ENCODE measurements at places on chromosomes 6 and 20. TPM values are rescaled to one million over a fixed set of nuclear protein-coding genes. Genes with fewer than 3 reads are reported as not detected.

FAM209B gene
- total RNA-seq: 0.52 TPM

FAM83D gene
- 311 TPM for total RNA-seq

BEND3 gene
- total RNA-seq: 1.7 TPM

GRCh38 chr20:57470212-57470522 lies 54.8 kb downstream of the CTCFL start:
- H3K4me3 ChIP-seq: no peak overlapping the region
- H3K4me1 ChIP-seq: peaks cover 92% of the 10 kb centered on the region
- no peaks in the 10 kb centered on the region for H3K27me3 ChIP-seq
- no peak for DNase-seq
- no peaks in the 10 kb centered on the region for H3K36me3 ChIP-seq
- peak overlapping the region; percentile 71 for H3K27ac ChIP-seq

- no peak overlapping the region for H3K4me3 ChIP-seq
- no peaks in the 10 kb centered on the region for H3K4me1 ChIP-seq
- no peaks in the 10 kb centered on the region for H3K27me3 ChIP-seq
- no peak overlapping the region for H3K27ac ChIP-seq
- H3K36me3 ChIP-seq: no peaks in the 10 kb centered on the region
These were observed 249.1 kb upstream of the PREP start for GRCh38 chr6:105651969-105652368.

DNA sequence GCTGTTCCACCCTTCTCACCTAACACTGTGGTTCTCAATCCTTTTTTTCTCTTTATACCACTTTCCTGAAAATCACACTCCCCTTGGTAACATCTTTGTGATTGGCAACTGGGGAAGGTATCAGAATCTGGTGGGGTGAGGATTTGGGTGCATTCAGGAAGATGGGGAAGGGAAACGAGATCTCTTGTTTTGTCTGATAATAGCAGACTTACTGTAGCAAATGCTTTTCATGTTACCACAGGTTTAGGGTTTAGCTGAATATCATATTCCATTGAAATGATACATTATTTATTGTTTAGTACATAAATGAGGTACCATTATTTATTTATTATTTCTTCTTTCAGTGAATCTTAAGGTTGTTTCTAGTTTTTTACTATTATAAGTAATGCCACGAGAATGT lies 100.8 kb downstream of the RTN4IP1 start:
- H3K4me1 ChIP-seq: no peaks in the 10 kb centered on the region
- peaks cover 6% of the 10 kb centered on the region for H3K36me3 ChIP-seq
- H3K4me3 ChIP-seq: no peak overlapping the region
- DNase-seq: no peak
- H3K27me3 ChIP-seq: no peaks in the 10 kb centered on the region

DNA sequence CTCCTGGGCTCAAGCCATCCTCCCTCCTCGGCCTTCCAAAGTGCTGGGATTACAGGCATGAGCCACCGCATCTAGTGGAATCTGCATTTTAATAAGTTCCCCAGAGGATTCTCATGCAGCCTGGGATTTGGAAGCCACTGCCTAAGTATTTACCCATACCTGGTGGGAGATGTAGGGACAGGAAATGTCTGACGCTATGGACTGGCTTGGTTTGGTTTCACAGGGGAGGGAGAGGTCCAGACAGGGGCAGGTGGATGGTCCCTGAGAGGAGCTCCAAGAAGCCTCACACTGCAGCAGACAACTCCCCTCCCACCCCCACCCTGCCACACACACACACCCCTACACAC lies 4.4 kb downstream of the VSTM2L start:
- H3K27ac ChIP-seq: no peak overlapping the region
- peaks cover 33% of the 10 kb centered on the region for H3K27me3 ChIP-seq
- no peak for DNase-seq
- no peaks in the 10 kb centered on the region for H3K36me3 ChIP-seq
- H3K4me1 ChIP-seq: peaks cover 63% of the 10 kb centered on the region
- no peak overlapping the region for H3K4me3 ChIP-seq

- peaks cover under 1% of the 10 kb centered on the region for H3K36me3 ChIP-seq
- H3K27me3 ChIP-seq: no peaks in the 10 kb centered on the region
- H3K27ac ChIP-seq: peak within 1 kb of the TSS; percentile 81
- H3K4me1 ChIP-seq: peaks cover 31% of the 10 kb centered on the region
- peak; percentile 98 for DNase-seq
These were observed at the start of gene SNRNP48 for GRCh38 chr6:7589949-7590917. TSS of gene SNRNP48 (plus strand) at chr6:7590198. CDS start at chr6:7590258, 60 bp downstream.

GRCh38 chr20:9928281-9928737 lies 89.4 kb upstream of the PAK5 start:
- no peak overlapping the region for H3K27ac ChIP-seq
- H3K36me3 ChIP-seq: no peaks in the 10 kb centered on the region
- H3K4me3 ChIP-seq: no peak overlapping the region
- H3K27me3 ChIP-seq: no peaks in the 10 kb centered on the region

- no peaks in the 10 kb centered on the region for H3K36me3 ChIP-seq
- DNase-seq: no peak
- H3K27me3 ChIP-seq: no peaks in the 10 kb centered on the region
- H3K4me3 ChIP-seq: no peak overlapping the region
These were observed 18.3 kb upstream of the CITED2 start for GRCh38 chr6:139392794-139393193.

DNA sequence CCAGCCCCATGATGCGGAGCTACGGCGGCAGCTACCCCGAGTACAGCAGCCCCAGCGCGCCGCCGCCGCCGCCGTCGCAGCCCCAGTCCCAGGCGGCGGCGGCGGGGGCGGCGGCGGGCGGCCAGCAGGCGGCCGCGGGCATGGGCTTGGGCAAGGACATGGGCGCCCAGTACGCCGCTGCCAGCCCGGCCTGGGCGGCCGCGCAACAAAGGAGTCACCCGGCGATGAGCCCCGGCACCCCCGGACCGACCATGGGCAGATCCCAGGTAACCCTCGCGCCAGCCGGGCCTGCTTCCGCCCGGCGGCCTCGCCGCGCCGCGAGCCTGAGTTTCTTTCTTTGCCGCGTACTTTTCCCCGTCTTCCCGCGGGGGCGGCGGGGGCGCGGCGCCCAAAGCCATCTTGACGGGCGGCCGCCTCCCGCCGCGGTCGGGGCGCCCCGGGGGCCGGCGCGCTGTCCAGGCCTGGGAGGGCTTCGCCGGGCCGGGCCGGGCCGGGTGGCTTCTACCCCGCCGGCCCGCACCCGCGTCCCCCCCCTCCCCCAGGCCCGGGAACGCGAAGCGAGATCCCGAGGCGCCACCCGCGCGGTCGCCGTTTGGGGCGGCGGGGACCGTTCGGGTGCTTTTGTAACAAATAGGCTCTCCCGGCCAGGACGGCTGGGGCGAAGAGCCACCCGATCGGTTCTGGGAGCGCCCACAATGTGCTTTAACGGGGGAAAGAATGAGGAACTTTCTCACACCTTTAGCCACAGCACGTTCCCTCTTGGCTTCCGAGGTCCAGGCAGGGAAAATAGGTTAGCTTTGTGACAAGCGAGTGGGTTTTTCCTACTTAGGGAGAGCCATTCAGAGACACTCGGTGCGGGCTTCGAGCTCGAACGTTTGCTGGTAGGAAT lies 2.3 kb downstream of the ARID1B start:
- H3K4me3 ChIP-seq: peak overlapping the region; percentile 94
- H3K4me1 ChIP-seq: peaks cover 61% of the 10 kb centered on the region
- DNase-seq: no peak
- H3K27me3 ChIP-seq: no peaks in the 10 kb centered on the region
- H3K36me3 ChIP-seq: no peaks in the 10 kb centered on the region

DNA sequence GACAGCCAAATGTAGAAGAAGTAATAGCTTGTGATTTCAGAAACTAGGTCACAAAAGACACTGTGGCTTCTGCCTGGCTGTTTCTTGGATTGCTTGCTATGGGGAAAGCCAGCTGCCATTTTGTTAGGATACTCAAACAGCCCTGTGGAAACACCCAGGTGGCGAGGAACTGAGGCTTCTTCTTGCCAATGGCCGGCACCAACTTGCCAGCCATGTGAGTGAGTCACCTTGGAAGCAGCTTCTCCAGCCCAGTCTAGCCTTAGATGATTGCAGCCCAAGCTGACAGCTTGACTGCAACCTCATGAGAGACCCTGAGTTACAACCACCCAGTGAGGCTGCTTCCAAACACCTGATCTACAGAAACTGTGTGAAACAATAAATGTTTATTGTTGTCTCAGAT lies 11.9 kb upstream of the KIAA1755 start:
- no peak for DNase-seq
- H3K4me3 ChIP-seq: no peak overlapping the region
- peak overlapping the region; percentile 16 for H3K27ac ChIP-seq

- H3K4me3 ChIP-seq: peak overlapping the region; percentile 97
- no peaks in the 10 kb centered on the region for H3K27me3 ChIP-seq
- peak; percentile 92 for DNase-seq
- H3K4me1 ChIP-seq: peaks cover 60% of the 10 kb centered on the region
- H3K36me3 ChIP-seq: no peaks in the 10 kb centered on the region
- H3K27ac ChIP-seq: peak overlapping the region; percentile 93
These were observed 632 bp downstream of the PCMT1 start for GRCh38 chr6:149750136-149750609.

DNA sequence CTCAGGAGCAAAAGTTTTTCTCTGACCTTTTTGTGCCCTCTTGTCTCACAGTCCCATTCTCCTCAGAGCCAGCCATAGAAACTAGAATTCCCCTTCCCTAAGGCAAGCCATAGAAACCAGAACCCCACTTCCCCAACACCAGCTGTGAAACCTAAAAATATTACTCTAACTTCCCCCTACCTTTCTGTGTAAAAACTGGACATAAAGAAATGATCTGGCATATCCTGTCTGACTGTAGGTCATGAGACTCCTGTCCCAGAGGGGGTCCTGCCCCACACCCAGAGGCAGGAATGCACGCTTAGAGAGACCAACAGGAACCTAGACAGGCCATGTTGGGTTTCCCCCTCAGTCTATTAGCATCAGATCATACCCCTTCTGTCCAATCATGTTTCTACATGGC lies 140.6 kb upstream of the SLC22A16 start:
- no peaks in the 10 kb centered on the region for H3K27me3 ChIP-seq
- H3K4me3 ChIP-seq: no peak overlapping the region
- no peak overlapping the region for H3K27ac ChIP-seq
- H3K36me3 ChIP-seq: peaks cover 28% of the 10 kb centered on the region
- H3K4me1 ChIP-seq: peaks cover 6% of the 10 kb centered on the region
- no peak for DNase-seq

GRCh38 chr6:156455847-156456246 lies 321.3 kb upstream of the ARID1B start:
- no peaks in the 10 kb centered on the region for H3K36me3 ChIP-seq
- H3K27ac ChIP-seq: no peak overlapping the region
- H3K27me3 ChIP-seq: no peaks in the 10 kb centered on the region
- H3K4me1 ChIP-seq: no peaks in the 10 kb centered on the region
- no peak overlapping the region for H3K4me3 ChIP-seq

DNA sequence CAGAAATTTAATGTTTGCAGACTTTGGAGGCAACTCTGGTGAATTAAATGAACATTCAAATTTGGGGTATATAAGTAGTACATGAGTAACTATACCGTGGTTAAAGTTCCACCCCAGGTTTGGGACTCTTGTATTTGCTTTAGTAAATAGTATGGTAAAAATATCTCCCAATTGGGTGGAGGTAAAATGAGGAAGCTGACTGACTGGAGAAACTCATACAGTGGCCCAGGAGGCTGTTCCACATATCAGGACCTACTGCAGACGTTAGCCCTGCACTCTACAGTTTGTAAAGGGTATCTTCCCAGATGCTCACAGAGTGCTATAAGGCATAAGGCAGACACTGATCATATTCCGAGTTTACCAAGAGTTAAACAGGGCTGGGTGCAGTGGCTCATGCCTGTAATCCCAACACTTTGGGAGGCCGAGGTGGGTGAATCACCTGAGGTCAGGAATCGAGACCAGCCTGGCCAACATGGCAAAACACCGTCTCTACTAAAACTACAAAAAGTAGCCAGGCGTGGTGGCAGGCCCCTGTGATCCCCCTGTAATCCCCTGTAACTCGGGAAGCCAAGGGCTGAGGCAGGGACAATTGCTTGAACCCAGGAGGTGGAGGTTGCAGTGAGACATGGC lies 53.7 kb downstream of the CPXM1 start:
- no peaks in the 10 kb centered on the region for H3K36me3 ChIP-seq
- peaks cover 7% of the 10 kb centered on the region for H3K27me3 ChIP-seq
- no peak overlapping the region for H3K4me3 ChIP-seq
- peak; percentile 83 for DNase-seq
- H3K4me1 ChIP-seq: peaks cover 28% of the 10 kb centered on the region
- no peak overlapping the region for H3K27ac ChIP-seq

- no peaks in the 10 kb centered on the region for H3K27me3 ChIP-seq
- no peaks in the 10 kb centered on the region for H3K36me3 ChIP-seq
- no peak for DNase-seq
- H3K4me1 ChIP-seq: no peaks in the 10 kb centered on the region
- H3K27ac ChIP-seq: no peak overlapping the region
- no peak overlapping the region for H3K4me3 ChIP-seq
These were observed 64.9 kb upstream of the BTBD3 start for GRCh38 chr20:11852811-11853210.

DNA sequence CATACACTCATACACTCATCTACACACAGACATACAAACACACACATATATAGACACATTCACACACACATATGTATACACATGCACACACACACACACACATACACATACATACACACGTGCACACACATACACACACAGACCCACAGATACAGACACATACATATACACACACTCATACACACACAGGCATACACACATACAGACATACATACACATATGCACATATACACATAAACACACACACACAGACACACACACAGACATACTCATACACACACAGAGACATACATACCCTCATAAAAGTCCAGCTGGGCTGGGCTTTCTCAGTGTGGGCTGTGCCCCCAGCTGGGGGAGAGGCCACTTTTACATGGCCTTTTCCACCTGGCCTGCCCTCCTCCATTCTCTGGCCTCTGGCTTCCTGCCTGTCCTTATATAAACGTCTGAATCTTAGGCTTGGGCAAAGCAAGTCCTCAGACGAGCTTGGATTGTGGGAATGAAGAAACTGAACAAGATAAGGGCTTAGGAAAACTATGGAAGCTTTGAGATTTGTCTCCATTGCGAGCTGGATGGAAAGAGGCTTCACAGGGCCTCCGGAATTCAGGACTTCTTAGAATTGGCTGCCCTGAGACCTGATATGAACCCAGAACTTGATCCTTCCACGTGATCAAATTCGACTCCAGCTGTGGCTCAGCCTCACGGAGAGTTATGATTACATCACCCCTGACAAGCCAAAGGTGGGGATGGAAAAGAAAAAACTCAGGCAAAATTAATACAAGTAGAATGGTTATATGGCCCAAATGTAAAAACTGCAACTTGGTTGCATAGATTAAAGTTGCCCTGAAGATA lies 22.5 kb upstream of the CST3 start:
- H3K4me3 ChIP-seq: no peak overlapping the region
- H3K27me3 ChIP-seq: peaks cover 8% of the 10 kb centered on the region
- H3K36me3 ChIP-seq: no peaks in the 10 kb centered on the region
- H3K27ac ChIP-seq: peak overlapping the region; percentile 40
- peaks cover 9% of the 10 kb centered on the region for H3K4me1 ChIP-seq
- peak; percentile 90 for DNase-seq

GRCh38 chr20:57693002-57693582 lies 16.7 kb downstream of the PMEPA1 start:
- H3K4me1 ChIP-seq: peaks cover 66% of the 10 kb centered on the region
- no peak for DNase-seq
- no peak overlapping the region for H3K4me3 ChIP-seq
- no peaks in the 10 kb centered on the region for H3K27me3 ChIP-seq
- no peak overlapping the region for H3K27ac ChIP-seq
